NCI-H524 treated with DMSO at 0.1 percent for 48 hours (cell line): ENCODE measurements at places on chromosomes 3 and 15.

- DNase-seq, result no peak
Observed at GRCh38 chr3:18775501-18775900, 350.4 kb upstream of the SATB1 start.

GRCh38 chr15:85555875-85556617, 175.6 kb downstream of the AKAP13 start:
- DNase-seq, result no peak

DNA sequence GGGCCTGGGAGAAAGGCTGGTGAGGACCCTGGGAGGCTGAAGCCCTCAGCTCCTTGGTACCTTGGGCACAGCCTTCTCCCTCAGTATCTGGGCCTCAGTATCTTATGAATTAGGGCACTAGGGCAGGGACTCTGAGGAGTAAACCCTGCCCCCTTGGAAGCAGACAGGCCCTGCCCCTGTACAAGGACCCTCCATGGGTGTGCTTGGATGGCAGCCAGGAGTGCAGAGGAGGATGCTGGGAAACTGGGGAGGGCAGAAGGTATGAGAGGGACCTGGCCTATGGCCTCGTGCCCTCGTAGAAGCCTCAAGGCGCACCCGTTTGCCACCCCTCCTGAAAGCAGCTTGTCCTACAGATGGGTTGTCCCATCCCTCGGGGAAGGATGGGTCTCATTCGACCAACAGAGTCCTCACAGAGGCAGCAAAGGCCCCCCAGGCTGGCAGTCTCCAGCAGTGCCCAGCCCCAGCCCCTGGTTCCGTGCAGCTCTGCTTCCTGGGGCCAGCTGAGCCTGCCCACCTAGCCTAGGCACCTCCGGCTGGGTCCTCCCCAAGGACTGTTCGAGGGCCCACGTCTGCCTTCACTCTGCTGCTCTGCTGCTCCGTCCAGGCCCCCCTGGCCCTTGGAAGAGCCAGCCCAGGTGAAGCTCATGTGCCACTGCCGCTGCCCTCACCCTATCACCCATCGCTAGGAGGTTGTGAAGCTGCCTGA, 15.3 kb upstream of the SEMA3F start:
- no peak for DNase-seq

DNA sequence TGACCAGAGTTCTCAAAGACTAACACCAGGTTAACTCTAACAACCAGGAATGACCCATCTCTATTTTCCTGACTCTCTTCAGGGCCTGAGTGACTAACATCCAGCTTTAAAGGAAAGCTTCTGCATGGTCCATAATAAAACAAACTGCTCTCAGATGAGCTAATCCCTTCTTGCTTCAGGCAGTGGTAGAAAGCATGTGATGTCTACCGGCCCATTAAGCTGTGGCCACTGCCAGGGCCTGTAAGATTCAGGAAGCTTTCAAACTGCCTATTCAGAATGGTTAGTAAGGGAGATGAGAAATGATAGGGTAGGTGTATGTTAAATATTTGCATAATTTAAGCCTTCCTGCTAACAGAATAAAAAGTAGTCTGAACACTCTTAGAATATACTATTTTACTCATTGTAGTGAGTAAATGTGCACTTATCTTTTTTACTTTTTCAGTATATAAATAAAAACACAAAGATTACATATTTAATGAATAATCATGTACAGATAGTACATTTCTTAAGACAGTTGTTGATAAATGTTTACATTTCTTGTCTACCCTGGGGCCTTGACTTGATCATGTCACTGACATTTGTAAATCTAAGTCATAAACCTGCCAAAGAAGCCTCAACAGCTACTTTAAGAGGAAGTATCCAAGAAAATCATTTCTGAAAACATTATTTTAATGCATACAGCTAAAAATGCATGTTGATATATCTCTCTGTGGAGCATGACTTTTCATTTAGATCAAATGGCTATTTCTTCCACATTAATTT, 222.0 kb downstream of the MCTP2 start:
- no peak for DNase-seq

- DNase-seq, result no peak
Observed at GRCh38 chr3:128425142-128425845, 41.4 kb downstream of the DNAJB8 start.

- DNase-seq, result no peak
Observed at GRCh38 chr3:145854499-145854898, 306.5 kb downstream of the PLOD2 start.
